Activated CD4-positive, alpha-beta T cell treated with anti-CD3 and anti-CD28 coated beads, Interleukin-2, amount 10 ng/mL, durations not matched to agents 7 days and 5 days (primary cell): ENCODE measurements at places on chromosomes 3 and 15. TPM values are rescaled to one million over a fixed set of nuclear protein-coding genes. Genes with fewer than 3 reads are reported as not detected.

DNA sequence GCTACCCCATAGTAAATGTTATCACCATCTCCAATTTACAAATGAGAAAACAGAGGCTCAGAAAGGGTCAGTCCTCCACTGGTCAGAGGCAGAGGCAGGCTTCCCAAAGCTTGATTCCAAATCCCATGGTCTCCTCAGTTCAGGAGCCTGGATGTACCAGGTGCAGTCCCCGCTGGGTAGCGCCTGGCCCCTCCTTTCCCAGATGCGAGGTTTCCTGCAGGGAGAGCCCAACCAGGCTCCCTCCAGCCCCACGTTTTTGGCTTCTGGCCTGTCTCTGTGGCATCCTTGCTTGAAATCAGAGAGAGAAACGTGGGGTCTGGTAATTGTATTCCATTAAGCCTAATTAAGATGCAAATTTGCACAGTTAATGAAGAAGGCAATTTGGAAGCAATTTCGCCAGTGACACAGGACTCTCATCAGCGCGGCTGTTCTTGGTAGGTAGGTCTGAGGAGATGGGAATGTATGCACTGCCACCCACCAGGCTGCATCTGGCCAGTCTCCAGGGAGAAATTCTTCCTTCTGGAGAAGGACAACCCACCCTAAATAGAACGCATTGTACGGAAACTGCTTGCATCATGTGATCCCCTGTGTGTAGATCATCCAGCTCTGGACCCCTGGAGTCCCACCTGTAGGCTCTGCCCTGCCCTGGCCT lies 50.5 kb downstream of the HRH1 start:
- H3K4me1 ChIP-seq: peaks cover 3% of the 10 kb centered on the region
- peaks cover 18% of the 10 kb centered on the region for H3K27me3 ChIP-seq
- H3K36me3 ChIP-seq: no peaks in the 10 kb centered on the region
- no peak overlapping the region for H3K27ac ChIP-seq

Gene FSIP1
- 0.48 TPM for total RNA-seq

- H3K27ac ChIP-seq: no peak overlapping the region
- no peak overlapping the region for H3K4me3 ChIP-seq
- DNase-seq: no peak
- no peaks in the 10 kb centered on the region for H3K27me3 ChIP-seq
- no peaks in the 10 kb centered on the region for H3K36me3 ChIP-seq
Measured at GRCh38 chr3:144308396-144308795, 336.8 kb downstream of the DIPK2A start.

- no peak for DNase-seq
- H3K36me3 ChIP-seq: no peaks in the 10 kb centered on the region
- no peak overlapping the region for H3K4me3 ChIP-seq
- H3K27ac ChIP-seq: no peak overlapping the region
- no peaks in the 10 kb centered on the region for H3K4me1 ChIP-seq
- peaks cover 2% of the 10 kb centered on the region for H3K27me3 ChIP-seq
Measured at GRCh38 chr15:45802140-45802539, 167.3 kb downstream of the SQOR start.

DNA sequence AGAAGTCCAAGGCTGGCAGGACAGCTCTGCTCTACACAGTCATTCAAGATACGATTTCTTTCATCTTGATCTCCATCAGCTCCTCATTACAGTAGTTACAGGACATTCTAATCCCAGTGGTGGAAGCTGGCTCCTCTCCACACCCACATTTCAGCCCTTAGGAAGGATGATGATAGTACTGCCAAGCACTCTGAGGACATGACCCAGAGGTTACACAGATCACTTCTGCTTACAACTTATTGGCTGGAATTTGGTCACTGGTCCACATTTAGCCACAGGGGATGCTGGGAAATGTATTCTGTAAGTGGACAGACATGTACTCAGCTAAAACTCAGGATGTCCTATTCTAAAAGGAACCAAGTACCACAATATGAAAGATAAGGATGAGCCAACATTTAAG lies 77.1 kb downstream of the IQCH start:
- DNase-seq: no peak
- H3K4me1 ChIP-seq: no peaks in the 10 kb centered on the region
- peaks cover 8% of the 10 kb centered on the region for H3K27me3 ChIP-seq
- H3K36me3 ChIP-seq: peaks cover 3% of the 10 kb centered on the region
- no peak overlapping the region for H3K27ac ChIP-seq

- H3K27me3 ChIP-seq: no peaks in the 10 kb centered on the region
- no peak for DNase-seq
- H3K4me3 ChIP-seq: no peak overlapping the region
- H3K4me1 ChIP-seq: peaks cover 25% of the 10 kb centered on the region
Measured at GRCh38 chr3:10434144-10434937, 71.0 kb downstream of the ATP2B2 start.

Gene FBLN2
- total RNA-seq: not detected

- no peak for DNase-seq
- no peak overlapping the region for H3K27ac ChIP-seq
- no peaks in the 10 kb centered on the region for H3K4me1 ChIP-seq
- no peak overlapping the region for H3K4me3 ChIP-seq
- no peaks in the 10 kb centered on the region for H3K27me3 ChIP-seq
Measured at GRCh38 chr3:99559196-99559595, 79.2 kb upstream of the COL8A1 start.

GRCh38 chr3:85498177-85498576 lies 539.4 kb downstream of the CADM2 start:
- no peaks in the 10 kb centered on the region for H3K36me3 ChIP-seq
- no peaks in the 10 kb centered on the region for H3K27me3 ChIP-seq
- no peak overlapping the region for H3K4me3 ChIP-seq

DNA sequence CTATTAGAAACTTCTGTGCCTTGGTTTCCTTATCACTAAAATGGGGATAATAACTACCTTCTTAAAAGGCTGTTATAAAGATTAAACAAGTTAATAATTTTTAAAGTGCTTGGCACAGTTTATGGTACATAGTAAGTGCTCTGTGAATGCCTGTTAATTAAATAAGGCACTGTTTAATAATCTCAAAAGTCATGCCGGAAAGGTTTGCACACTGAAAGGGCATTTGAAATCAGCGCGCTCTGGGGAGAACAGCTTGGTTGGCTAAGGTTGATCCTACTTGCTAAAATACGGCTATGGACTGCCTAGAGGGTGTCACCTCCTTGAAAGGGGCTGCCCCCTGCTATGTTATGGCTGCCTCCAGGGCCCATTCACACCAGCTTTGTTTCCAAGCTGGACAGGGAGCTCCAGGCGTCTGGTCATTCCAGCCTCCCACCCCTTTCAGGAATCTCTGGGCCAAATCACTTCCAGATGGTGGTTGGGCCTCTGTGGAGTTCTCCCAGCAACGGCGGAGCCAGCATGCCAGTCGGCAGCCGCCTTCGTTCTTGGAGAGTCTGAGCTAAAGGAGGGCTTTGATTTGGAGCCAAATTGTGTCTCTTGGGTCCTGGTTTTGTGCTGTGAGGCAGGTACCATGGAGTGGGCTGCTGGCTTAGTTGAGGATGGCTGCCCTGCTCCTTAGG lies 5.9 kb downstream of the FLNB start:
- DNase-seq: no peak
- H3K4me3 ChIP-seq: no peak overlapping the region
- peaks cover 48% of the 10 kb centered on the region for H3K4me1 ChIP-seq
- peaks cover 3% of the 10 kb centered on the region for H3K36me3 ChIP-seq

DNA sequence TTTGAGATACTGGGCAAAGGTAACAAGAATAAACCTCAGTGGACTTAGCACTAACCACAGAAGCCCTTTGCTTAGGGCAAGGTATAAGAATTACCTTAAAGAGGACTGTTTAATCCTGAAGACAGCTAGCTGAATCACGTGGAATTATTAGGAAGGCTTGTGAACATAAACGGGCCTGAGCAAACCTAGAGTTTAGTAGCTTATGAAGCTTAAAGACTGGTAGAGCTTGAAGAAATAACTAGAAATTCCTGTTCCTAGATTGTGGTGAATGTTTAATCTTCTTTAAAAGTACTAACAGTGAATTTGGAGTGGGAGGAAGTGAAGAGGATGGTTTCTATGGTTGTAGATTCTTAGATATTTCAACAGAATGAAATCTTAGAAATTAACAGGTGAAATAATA lies 428.9 kb upstream of the THRB start:
- H3K4me1 ChIP-seq: no peaks in the 10 kb centered on the region
- no peaks in the 10 kb centered on the region for H3K36me3 ChIP-seq
- no peak for DNase-seq
- H3K4me3 ChIP-seq: no peak overlapping the region
- no peaks in the 10 kb centered on the region for H3K27me3 ChIP-seq
- no peak overlapping the region for H3K27ac ChIP-seq

- H3K36me3 ChIP-seq: no peaks in the 10 kb centered on the region
- no peak for DNase-seq
- H3K4me1 ChIP-seq: no peaks in the 10 kb centered on the region
- H3K27ac ChIP-seq: no peak overlapping the region
- H3K4me3 ChIP-seq: no peak overlapping the region
- peaks cover 45% of the 10 kb centered on the region for H3K27me3 ChIP-seq
Measured at GRCh38 chr3:39505866-39506742, 38.6 kb downstream of the MOBP start.

DNA sequence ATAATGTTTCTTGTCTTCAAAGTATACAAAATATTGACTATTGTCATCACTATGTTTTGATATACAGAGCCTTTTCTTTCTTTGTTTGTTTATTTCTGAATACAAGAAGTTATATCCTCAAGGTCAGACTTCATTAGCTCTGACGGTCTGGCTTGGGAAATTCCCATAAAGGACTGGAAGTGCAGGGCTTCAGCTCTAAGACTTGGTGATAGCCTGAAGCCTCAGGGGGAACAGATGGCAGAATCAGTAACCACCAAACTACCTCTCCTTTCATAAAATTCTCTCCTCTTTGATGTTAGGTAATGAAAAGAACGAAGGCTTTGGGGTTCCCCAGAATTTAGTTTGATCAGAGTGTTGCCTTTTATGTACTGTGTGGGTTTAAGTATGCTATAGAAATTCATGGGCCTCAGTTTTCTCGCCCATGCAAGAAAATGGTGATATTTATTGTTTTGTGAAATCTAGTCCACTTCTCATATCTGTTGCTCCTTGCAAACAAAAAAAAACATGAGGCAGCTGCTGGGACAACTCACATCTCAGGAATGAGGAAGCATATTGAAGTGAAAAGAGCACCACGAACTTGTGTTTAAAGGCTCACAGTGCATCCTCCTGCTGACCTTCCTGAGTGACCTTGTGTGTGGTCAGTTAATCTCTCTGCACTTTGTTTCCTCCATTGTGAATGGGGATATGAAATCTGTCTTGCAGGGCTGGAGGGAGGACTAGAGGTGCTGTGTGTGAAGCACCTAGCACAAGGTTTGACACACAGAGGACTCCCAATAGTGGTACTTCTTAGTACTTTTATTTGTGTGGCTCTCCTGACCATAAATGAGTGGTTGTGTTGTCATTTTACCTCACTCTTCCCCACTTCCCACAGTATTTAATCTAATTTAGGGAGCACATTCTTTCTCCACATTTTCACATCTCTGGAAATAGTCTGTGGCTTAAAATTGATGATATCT lies 569.8 kb upstream of the IL12A start:
- H3K4me3 ChIP-seq: no peak overlapping the region
- H3K36me3 ChIP-seq: no peaks in the 10 kb centered on the region
- DNase-seq: no peak
- H3K27ac ChIP-seq: no peak overlapping the region
- no peaks in the 10 kb centered on the region for H3K4me1 ChIP-seq
- H3K27me3 ChIP-seq: no peaks in the 10 kb centered on the region

Gene FETUB
- not detected for total RNA-seq

Gene ITIH1
- total RNA-seq: not detected

DNA sequence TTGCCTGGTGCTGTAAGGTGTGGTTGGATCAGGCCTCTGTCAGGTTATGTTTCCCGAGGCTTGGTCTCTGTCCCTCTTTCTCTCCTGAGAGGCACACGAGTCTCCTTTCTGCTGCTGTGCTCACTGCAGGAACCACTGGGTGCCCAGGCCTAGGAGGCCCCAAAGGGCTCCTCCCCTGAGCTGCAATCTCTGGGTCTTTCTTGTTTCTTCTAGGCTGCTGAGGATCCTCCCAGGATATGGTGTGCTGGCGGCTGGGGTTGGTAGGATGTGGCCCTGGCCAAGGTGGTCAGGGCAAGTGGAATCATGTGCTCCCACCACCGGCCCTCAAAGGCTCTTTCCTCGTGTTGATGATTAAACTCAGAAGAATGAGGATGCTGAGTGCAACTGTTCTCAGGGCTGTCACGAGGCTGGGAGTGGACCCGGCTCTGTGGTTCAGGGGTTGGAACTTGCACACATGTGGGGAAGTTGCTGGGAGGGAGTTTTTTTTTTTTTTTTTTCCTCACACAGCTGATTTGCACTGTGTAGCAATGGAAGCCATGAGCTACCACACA lies 43.6 kb upstream of the CTSH start:
- no peaks in the 10 kb centered on the region for H3K36me3 ChIP-seq
- H3K4me3 ChIP-seq: no peak overlapping the region
- peaks cover 9% of the 10 kb centered on the region for H3K4me1 ChIP-seq
- peaks cover 5% of the 10 kb centered on the region for H3K27me3 ChIP-seq

DNA sequence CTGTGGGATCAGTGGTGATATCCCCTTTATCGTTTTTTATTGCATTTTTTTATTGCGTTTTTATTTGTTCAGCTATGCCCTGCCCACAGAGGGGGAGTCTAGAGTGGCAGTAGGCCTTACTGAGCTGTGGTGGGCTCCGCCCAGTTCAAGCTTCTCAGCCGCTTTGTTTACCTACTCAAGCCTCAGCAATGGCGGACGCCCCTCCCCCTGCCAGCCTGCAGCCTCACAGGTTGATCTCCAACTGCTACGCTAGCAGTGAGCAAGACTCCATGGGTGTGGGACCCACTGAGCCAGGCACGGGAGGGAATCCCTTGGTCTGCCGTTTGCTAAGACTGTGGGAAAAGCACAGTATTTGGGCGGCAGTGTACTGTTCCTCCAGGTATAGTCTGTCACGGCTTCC lies 500.6 kb upstream of the MCTP2 start:
- H3K36me3 ChIP-seq: no peaks in the 10 kb centered on the region
- no peak overlapping the region for H3K4me3 ChIP-seq
- no peaks in the 10 kb centered on the region for H3K4me1 ChIP-seq

DNA sequence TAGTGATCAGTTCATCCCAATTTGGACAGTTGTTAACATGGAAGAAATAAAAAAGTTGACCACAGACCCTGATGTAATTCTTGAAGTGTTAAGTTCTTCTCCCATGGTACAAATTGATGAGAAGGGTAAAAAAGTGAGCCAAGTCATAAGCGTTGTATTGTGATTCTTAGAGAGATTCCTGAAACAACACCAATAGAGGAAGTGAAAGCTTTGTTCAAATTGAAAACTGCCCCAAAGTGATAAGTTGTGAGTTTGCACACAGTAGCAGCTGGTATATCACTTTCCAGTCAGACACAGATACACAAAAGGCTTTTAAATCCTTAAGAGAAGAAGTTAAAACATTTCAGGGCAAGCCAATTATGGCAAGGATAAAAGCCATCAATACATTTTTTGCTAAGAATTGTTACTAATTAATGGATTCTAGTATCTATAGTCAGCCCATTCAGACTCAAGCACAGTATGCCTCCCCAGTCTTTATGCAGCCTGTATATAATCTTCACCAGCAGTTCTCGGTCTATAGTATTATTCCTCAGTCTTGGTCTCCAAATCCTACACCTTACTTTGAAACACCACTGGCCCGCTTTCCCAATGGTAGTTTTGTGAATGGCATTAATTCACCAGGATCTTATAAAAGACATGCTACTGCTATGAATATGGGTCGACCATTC lies 38.2 kb downstream of the CDIN1 start:
- H3K27me3 ChIP-seq: no peaks in the 10 kb centered on the region
- no peaks in the 10 kb centered on the region for H3K36me3 ChIP-seq
- DNase-seq: no peak

GRCh38 chr3:38641461-38642110 lies 7.9 kb downstream of the SCN5A start:
- no peak overlapping the region for H3K27ac ChIP-seq
- no peaks in the 10 kb centered on the region for H3K36me3 ChIP-seq
- no peak overlapping the region for H3K4me3 ChIP-seq
- peaks cover 7% of the 10 kb centered on the region for H3K27me3 ChIP-seq
- H3K4me1 ChIP-seq: no peaks in the 10 kb centered on the region
